ENCODE measurements at places on chromosomes 12 and 14.
A peak's percentile ranks its signal among the peaks of the same experiment; 100 is the strongest.

- DNase-seq = no peak
These were observed 2.2 kb upstream of the BATF start for GRCh38 chr14:75519826-75520728.

- no peak for DNase-seq
These were observed 123.7 kb upstream of the MDM1 start for GRCh38 chr12:68455691-68456345.

GRCh38 chr12:94208622-94208966, 60.2 kb downstream of the PLXNC1 start:
- DNase-seq = peak; percentile 14

DNA sequence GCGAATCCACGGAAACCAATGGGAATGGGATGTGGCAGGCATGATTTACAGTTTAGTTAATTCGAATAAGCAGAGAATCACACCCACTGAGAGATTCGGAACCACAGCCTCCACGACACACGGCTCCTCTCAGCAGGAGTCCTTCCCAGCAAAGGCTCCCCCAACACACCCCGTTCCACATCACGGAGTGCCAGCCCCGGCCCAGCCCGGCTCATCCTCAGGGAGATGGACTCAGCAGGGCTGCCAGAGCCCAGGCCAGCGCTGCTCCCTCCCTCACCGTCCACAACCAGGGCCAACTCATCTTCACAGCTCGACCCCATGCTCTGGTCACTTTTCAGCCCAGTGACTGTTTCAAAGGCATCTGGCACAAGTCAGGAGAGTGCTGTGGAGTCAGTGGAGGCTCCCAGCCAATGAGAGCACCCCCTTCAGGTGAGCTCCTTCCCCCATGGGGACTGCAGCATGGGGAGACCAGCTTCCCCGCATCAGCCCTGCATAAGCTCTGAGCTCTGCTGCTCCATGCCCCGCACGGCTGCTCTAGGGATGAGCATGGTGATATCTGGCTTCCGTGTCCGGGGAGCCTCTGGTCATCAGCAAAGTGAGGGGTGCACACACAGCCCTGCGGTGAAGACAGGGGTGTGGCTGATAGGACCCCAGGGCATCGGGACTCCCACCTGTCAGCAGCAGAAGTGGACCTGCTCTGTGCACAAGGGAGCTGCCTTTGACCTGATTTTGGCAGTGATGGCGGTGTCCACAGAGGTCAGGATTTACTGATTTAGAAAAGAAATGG, 238.8 kb upstream of the SFSWAP start:
- no peak for DNase-seq

DNA sequence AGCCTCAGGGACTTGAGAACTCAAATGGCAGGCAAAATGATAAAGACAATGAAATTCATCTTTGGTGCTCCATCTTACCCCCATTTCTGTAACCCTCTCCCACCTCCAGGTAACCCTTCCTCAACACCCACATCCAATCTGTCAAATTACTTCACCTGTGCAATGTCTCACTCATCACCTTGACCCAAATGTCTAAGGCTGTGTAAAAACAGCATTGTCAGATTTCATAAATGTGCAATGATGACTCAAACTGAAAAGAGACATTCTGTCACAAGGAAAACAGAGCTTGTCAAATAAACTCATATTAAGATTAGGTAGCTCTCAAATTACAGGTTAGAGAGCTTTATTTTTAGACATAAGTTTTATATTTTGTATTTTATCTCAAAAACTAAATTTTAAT, 19.9 kb upstream of the COCH start:
- DNase-seq = no peak

GRCh38 chr12:131135311-131135785, 181.6 kb downstream of the ADGRD1 start:
- DNase-seq = no peak

- no peak for DNase-seq
These were observed 10.9 kb downstream of the CCDC85C start for GRCh38 chr14:99592933-99593753.

DNA sequence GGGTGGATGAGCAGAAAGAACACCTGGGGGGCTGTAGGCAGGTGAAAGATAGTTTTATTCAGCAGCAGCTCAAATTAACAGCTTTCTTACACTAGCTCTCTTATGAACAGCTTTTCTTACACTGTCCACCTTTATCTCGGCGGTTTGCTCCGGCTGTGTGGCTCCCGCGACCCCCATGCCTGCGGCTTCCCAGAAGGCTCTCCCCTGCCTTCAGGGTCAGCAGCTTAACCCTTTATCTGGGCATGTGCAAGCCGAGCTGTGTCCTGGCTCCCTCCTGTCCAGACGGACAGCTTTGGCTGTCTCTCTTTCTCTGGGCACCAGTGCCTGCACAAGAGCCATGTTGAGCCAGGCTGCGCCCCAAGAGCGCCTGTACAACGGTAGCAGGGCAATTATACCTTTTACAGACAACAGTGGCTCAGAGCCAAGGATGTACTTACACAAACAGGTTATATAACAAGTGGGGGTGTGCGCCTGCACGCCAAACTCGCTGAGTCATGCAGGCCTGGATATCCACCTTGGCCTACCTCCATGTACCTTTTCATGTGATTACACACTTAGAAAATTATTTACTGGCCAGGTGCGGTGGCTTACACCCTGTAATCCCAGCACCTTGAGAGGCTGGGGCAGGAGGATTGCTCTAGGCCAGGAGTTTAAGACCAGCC, 28.5 kb upstream of the KLHL42 start:
- no peak for DNase-seq

- no peak for DNase-seq
These were observed 11.3 kb upstream of the FOXG1 start for GRCh38 chr14:28755198-28755815.
